ENCODE measurements at places on chromosomes 3 and 15.

DNA sequence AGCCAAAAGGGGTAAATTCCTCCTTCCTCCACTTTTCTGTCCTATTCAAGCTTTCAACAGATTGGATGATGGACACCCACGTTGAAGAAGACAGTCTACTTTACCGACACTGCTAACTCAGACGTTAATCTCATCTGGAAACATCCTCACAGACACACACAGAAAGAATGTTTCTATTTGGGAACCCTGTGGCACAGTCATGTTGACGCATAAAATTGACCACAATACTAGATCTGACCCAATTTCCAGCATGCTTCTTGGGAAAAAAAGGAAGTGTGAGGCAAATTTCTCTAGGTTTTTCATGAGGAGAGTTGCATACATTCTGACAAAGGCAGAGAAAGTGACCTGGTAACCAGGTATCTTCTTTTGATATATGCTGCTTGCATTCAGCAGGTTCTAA lies 594.1 kb downstream of the FGF12 start:
- no peak for DNase-seq

- DNase-seq: no peak
Measured at GRCh38 chr15:73691396-73691795, 7.2 kb downstream of the CD276 start.

DNA sequence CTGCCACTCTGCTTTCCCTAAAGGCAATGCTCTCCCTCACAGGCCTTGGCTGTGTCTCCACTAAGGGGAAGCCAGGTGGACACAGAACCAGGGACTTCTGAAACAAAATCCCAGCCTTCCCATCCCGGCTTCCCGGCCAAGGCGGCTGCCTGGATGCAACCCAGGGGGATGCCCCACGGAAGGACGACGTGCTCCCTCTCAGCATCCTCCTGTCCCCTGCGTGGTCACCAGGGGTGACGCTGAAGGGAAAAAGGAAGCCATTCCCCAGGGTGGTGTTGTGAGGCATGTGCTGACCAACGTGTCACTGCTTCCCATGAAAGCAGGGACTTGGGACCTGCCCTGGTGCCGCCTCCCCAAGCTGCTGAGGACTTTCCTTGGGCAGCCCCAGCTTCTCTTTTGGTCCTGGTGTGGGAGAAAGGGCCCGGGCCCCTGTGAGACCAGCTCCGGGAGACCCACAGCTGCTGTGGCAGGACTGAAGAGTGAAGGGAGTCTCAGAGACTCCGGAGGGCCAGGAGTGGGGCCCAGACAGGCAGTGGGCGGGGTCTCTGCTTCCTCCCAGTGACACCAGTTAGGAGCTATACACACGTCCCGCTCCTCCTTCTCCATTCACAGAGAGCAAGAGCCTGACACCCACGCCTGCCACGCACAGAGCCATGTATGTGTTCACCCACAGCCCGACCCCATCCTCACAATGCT lies 139.2 kb downstream of the NUP210 start:
- no peak for DNase-seq

GRCh38 chr15:68396068-68396467 lies 35.9 kb downstream of the ITGA11 start:
- no peak for DNase-seq

- DNase-seq: no peak
Measured at GRCh38 chr3:189334064-189334920, 162.5 kb downstream of the TPRG1 start.

DNA sequence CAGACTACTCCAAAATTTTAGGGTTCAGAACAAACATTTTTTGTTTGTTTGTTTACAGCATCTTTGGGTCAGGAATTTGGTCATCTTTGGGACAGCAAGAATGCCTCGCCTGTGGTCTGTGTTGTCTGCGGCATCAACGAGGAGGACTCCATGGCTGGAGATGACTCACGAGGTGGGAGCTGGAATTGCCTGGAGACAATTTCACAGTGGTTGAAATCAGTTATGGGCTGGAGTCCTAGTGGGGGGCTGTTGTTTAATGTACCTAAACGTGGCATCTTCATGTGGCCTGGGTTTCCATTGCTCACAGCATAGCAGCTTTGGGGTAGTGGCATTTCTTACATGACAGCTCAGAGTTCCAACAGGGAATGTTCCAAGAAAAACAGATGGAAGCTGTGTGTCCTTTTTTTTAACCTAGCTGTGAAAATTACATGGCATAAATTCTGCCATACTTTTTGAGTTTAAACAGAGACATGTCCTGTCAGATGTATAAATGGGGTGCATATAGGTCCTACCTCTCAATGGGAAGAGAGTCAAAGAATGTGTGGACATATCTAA lies 507.3 kb upstream of the CBLB start:
- no peak for DNase-seq

- DNase-seq: peak; percentile 32
Measured at GRCh38 chr3:25856902-25857518, 67.1 kb downstream of the OXSM start.

DNA sequence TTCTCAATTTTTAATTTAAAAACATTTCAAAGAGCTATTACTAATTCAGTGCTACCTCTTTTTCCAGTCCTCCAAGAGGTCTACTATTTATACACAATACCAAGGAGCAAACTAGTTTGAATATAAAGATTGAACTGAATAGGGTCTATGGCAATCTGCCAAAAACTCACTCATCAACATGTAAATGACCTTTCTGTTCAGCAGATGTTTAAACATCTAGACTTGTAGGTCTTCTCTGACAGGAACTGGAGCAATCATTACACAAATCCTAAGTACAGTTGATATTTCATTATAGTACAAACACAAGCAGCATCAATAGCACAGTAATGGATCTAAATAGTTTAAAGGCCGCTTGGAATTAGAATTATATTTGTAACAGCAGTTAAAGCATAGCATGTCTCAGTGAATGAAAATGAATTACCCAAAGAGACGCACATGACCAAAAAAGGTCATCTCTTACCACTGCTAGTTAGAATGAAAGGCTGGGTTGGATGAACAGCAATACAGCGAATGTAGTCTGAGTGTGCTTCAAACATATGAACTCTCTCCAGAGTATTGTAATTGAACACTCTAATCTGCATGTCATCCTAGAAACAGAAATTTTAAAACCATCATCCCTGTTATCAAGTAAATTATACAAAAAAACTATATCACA lies 10.7 kb downstream of the COPB2 start:
- DNase-seq: no peak

- no peak for DNase-seq
Measured at GRCh38 chr3:162534431-162534830, 1037.8 kb downstream of the OTOL1 start.

GRCh38 chr3:180789774-180790173 lies 110.5 kb upstream of the CCDC39 start:
- DNase-seq: no peak

GRCh38 chr3:64291956-64292355 lies 66.7 kb upstream of the PRICKLE2 start:
- no peak for DNase-seq

DNA sequence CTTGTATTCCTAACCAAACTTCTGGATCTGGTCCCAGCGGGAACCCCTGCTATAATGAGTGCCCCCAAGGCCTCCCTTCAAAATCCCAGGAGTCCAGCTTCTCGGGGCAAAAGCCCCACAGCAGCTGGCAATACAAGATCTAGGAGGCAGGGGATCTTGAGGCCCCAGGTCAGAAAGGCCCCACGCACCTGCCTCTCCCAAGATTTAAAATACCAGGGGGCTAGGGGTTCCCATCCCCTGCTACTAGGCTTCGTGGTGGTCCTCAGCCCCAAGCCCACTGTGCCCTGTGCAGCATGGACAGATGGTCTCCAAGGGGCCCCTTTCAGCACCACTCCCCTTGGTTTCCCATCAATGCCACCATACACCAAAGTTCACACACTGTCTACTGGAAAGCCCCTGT lies 15.8 kb upstream of the CYP11A1 start:
- no peak for DNase-seq

DNA sequence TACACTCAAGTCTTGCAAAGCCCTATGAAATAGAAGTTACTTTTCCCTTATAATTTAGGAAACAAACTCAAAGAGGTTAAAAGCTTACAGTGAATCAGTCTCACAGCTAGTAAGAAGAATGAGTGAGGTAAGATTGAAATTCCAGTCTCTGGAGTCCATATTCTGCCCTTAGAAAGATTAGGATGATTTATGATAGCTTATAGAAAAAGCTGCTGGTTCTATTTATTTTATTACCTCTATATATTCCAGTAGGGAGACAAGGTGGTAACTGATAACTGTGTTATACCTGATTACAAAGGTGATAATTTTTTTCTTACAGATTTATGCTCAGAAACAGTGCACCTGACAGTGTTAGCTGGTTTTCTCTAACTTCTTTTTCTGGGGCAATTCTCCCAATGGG lies 34.1 kb upstream of the SPESP1 start:
- no peak for DNase-seq

DNA sequence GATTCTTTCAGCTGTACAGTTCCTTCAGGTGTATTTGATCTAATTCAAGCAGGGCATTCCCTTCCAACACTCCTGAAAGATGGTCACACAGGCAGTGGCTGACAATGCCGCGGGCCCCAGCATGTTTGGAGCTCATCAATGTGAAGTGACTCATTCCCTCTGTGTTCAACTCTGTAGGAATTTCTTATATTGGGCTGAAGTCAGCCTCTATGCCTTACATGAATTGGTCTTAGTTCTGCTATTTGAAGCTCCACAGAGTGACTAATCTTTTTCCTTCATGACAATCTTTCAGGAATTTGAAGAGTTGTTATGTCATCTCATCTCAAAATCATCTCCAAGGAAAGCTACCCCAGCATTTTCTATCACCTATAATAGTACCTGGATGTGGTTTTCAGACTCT lies 142.5 kb upstream of the C2CD4B start:
- DNase-seq: no peak

GRCh38 chr3:142216321-142216720 lies 9.1 kb downstream of the GK5 start:
- DNase-seq: no peak

GRCh38 chr15:45704329-45705249 lies 69.8 kb downstream of the SQOR start:
- no peak for DNase-seq

GRCh38 chr3:41198526-41198925 lies 779 bp upstream of the CTNNB1 start:
- DNase-seq: no peak

- DNase-seq: no peak
Measured at GRCh38 chr3:30728143-30728542, 121.7 kb downstream of the TGFBR2 start.

GRCh38 chr15:96501362-96501761 lies 170.9 kb downstream of the NR2F2 start:
- DNase-seq: no peak

DNA sequence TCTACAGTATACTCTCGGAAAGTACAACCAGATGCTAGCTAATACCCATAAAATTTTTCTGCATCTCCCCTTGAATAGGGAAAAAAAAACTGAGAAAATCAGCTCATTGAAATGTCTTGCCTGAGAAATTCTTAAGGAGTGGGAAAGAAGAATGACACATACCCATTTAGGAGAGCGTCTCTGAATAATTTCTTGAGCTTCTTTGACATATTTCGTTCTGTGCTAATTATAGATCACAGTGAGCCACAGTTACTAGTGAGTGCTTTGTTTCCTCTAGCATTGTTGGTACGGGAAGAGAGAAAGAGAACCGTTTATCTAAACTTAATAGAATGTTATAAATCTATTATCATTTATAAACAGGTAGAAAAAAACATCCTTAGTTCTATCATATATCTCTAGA lies 588.4 kb downstream of the UNC13C start:
- DNase-seq: no peak

DNA sequence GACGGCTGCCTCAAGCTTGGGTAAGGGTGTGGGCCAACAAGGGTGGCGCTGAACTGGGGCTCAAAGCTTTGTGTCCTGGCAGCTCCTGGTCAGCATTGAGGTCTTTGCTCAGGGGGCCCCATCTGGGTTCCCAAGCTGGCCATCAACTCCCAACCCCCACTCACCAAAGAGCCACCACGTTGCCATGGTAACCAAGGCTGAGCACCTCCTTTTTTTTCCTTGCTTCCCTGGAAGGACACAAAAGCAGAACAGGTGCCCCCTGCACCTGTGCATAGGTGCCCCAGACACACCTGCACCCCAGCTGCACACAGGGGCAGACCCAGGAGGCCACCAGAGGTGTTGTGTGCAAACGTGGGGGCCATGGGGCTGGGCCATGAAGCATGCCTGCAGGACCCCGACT lies 16.5 kb downstream of the UROC1 start:
- no peak for DNase-seq

DNA sequence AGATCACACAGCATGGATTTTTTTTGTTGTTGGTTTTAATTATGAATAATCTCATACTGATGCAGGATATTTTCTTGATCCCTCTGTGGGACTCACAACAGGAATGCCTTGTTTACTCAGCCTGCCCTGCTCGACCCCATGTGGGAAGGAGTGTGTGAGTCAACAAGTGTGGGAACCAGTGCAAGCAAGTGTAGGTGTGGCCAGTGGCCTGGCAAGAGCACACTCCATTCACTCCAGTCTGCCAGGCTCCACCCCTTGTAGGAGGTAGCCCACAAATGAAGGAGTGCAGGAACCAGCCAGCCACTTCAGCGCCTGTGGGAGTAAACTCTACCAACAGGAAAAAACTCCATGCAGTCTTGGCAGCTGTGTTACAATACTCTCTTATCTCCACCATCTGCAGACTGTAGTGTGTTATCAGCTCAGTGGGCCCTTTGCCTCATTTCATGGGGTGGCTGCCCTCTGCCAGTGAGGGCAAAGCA lies 393.6 kb downstream of the OTOL1 start:
- DNase-seq: no peak

DNA sequence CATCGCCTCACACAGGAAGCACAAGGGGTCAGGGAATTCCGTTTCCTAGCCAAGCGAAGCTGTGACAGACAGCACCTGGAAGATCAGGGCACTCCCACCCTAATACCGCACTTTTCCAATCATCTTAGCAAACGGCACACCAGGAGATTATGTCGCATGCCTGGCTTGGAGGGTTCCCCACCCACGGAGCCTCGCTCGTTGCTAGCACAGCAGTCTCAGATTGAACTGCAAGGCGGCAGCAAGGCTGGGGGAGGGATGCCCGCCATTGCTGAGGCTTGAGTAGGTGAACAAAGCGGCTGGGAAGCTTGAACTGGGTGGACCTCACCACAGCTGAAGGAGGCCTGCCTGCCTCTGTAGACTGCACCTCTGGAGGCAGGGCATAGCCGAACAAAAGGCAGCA lies 384.8 kb downstream of the CNTN6 start:
- DNase-seq: no peak

- DNase-seq: no peak
Measured at GRCh38 chr3:43960448-43960840, 269.7 kb downstream of the ABHD5 start.

GRCh38 chr3:153614563-153614962 lies 452.5 kb downstream of the RAP2B start:
- no peak for DNase-seq

GRCh38 chr15:65344214-65344913 lies 33.4 kb downstream of the IGDCC3 start:
- DNase-seq: no peak

GRCh38 chr15:43508991-43509659 lies 8.3 kb upstream of the MAP1A start:
- DNase-seq: no peak

DNA sequence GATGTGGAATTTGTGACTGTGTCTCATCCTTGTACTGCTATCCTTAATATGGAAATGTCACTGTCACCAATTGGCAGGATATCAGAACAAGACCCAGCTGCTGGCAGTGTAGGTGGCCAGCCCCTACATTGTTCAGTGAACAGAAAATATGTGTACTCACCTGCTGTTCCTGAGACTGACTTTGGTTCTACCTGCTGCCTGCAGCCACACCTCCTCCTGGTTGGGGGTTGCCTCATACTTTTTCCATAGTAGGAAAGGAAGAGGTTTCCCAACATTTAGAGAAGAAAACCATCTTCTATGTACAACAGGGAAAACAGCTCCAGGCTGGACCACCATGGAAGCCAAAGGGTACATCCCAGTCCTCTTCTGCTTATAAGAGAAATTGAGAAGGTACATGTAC lies 35.9 kb downstream of the SLC12A1 start:
- DNase-seq: no peak
